CD4-positive, alpha-beta T cell treated with Interleukin-12 subunit alpha and Interleukin-12 subunit beta, for 1 hour (primary cell): ENCODE measurements at places on chromosomes 3 and 15.

- DNase-seq = no peak
Measured at GRCh38 chr15:79310612-79310984, 314 bp upstream of the TMED3 start.

DNA sequence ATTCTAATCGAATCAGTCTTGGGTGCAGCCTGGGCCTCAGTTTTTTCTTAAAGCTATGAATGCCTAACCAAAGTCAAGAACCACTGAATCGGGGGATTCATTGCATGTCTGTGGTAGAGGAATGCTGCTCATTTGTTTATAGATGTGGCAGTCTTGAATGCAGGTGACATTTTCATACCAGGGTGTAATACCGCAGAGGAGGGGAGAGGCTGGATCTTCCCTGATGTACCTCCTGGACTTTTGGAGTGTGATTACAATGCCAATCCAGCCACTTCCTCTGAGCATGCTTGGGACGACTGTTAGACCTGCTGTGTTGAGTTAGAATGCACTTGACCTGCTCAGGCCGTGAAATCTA is 42.7 kb downstream of the GOLGA6A start:
- no peak for DNase-seq

DNA sequence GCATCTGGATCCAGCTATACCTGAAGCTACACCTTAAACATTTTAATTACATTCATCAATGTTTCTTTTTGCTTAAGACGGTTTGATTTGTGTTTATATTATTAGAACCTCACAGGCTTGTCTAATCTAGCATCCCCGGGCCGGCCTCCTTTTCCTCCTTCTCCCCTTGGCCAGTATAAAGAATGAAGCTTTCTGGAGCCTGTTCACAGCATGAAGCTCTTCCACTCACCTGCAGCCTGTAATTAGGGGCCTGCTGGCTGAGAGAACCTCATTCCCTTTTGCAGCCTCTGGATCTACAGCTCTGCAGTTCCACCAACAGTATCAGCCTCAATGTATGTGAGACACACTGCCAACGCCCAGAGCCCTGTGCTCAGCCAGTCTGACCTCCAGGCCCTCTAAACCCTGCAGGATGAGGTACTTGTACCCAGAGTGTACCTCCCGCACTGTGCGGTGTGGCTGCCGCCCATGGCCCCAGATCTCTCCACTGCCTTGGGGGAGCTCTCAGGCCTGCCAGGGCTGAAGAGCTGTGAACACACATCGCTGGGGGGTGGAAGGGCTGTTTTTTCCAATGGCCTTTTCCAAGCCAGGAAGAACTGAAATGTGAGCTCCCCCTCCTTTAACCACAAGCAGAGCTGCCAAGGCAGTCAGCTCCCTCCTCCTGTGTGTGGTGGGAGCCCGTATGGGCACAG is 114.7 kb upstream of the ALDH1A3 start:
- no peak for DNase-seq

DNA sequence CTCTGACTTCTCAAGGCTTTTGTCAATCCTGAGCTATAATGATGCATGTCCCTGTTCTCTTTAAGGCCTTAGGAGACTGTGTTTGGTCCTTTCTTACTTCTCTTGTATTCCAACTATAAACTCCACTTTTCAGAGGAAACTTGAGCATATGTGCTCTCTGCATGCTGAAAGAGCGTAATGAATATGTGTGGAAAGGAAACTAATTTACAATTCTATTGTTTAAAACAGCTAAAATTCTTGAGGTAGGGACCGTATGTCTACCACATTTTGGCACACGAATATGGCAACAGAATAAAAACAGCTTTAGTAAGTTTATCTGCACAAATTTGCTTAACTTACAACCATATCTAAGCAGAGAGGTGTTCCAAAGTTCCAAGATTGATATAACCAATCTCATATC is 242.0 kb upstream of the DCBLD2 start:
- no peak for DNase-seq

DNA sequence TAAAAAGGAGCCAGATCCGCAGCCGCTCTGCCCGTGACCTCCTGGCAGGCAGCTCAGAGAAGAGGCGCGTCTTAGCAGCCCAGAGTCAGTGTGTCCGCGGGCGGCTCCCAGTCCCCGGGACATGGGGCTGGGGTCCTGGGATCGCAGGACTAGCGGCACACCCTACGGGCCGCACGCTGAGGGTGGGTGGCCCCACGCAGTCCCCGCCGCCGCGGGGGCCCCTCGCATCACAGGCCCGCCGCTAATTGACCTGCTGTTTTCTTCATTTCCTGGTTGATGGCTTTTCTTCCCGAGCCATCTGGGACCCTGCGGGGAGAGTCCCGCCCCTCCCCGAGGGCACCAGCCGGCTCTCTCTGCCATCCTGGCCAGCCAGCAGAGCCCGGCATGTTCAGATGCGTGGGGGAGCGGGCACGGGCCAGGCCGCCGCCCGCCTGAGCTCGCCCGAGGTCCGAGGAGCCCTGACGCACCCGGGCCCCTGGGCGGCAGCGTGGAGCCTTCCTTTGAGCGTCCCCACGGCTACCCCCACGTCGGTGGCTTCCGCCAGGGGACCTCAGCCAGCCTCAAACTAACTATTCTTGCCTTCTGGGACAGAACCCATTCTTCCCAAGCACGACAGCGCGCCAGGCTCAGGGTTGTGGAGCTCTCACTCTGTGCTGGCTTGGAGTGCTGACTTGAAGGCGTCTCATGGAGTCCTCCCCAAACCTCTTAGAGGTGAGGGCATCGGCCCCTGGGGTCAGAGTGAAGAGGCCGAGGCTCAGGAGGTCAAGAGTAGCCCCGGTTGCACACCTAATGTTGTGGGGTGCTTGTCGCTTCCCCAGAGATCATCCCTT is 34.6 kb upstream of the CACNA2D3 start:
- DNase-seq = no peak

DNA sequence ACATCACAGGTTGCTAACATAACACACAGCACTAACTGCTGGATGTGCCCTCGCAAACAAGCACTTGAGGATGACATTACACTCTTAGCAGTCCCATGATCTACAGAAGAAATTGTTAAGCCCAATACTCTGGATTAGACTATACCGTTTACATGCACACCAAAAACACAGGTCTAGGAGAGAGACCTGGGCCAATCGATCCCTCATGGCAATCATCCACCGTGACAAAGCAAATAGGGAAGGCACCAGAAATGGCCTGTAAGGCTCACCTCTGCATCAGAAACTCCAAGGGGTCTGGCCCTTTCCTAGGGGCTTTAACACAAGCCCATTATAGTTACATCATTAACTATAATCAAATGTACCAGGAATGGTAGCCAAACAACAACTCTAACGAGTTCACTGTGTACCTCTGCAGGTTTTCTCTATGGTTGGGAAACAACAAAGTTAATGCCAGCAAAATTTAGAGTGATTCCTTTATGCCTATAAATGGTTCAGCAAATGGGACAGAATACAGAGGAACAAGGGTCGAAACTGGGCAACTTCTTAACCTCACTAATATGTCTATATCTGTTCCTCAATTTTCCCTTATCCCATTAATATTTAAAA is 18.5 kb downstream of the TRANK1 start:
- DNase-seq = no peak

- no peak for DNase-seq
Measured at GRCh38 chr3:195094191-195094921, 176.6 kb downstream of the XXYLT1 start.

GRCh38 chr3:71166339-71167240 is 416.9 kb downstream of the FOXP1 start:
- DNase-seq = no peak

DNA sequence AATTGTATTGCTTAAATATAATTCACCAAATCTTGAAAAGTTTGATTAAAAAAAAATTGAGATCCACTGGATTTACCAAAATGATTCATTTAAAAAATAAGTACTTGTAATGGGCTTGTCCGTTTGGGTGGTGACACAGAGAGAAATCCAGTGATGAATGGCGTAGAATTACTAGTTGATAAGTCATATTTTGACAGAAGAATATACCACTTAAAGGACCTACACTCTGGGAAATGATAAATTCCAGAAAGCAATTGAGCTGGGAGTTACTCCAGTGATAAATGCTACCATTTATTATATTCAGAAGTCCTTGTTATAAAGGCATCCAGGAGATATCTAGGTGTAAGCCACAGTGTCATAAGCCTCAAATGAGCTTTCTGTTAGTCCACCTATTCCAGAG is 141.8 kb upstream of the CFAP20DC start:
- no peak for DNase-seq

DNA sequence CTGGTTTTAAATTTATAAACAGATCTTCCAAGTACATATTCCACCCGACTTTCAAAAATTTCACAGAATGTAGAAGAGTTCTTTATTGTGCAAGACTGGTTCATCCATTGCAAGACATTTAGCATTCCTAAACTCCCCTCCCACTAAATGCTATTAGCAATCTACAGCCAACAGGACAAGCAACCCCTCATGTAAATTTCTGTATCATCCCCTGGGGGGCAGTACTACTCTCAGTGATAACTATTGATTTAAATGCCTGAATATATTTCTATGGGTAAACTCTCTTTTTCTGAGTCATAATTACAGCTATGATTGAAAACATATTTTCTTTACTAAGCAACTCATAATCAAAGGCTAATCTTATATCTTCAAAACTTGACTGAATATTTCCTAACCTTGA is 10.7 kb upstream of the SLC15A2 start:
- peak; percentile 1 for DNase-seq

DNA sequence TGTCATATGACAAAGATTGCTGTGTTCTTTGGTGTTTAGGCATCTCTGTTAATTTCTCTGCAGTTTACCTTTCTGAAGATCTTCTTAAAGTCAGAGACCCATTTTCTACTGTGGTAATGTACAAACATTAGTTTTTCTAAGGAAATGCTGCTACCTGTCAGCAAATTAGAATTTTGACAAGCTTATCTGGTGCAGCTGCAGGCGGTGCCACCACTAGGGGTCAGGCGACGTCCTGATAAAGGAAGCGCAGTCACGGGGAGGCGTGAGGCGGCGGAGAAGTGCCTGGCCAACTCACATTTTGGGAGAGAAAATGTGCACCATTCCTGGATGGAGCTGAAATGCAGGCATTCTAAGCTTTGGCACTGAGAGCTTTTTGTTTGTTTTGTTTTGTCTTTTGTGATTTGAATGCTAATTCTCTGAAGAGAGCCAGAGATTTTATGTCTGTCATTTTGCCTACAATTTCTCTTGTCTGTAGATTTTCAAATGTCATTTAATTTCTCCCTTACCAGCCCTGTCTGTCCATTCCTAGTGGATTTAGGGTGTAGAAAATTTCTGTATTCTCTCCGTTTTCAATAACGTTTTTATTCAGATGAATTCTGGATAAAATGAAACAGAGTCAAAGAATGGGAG is 24.9 kb upstream of the SIAH2 start:
- peak; percentile 74 for DNase-seq

- DNase-seq = peak; percentile 0
Measured at GRCh38 chr3:69671082-69671952, 67.9 kb upstream of the MITF start.

DNA sequence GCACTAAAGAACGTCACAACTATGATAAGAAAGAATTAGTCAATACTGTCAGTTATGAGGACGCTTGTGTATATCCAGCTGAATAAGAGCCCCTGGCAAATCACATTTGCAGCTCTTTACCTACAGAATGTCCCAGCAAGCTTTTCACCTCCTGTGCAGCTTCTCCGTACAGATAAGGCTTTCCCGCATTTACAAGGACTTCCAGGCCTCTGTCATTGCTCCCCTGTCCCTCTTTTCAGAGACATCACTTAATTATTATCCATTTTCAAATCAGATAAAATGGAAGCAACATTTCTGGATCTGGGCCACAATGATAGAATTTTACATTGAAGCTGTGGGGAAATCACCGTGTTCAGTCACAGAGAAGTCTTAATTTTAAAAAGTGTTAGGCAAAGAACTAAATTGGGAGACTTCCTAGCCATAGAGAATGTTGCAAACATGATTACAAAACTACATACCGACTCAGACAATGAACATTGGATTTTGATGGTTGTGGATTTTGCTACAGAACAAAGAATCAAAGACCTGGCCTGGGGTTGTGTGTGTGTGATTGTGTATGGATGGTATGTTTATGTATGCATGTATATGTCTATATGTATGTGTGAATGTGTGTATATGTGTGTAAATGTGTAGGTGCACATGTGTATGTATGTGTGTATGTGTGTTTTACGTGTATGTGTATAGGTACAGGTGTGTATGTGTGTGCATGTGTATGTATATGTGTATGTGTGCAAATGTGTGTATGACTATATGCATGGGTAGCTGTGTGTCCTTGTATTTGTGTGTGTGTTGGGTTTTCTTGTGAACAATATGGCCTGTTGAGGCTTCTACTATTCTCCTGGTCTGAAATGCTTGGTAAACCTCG is 41.5 kb downstream of the MGLL start:
- no peak for DNase-seq

DNA sequence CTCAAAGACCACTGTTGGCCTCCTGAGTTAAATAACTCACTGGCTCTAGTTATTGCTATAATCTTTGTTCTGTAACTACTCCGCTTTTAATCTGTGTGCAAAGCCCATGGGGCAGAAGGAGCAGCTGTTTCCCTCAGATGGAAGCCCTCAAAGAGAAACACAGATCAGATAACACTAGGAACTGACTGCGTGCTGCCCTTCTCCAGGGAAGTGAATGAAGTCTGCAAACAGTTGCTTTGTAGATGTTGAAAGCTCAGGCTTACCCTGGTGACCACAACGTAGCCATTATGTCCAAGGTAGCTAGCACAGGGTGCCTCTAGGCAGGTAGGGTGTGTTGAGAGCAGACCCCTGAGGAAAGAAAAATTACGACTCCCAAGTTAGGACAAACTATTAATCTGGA is 152.3 kb upstream of the STAC start:
- DNase-seq = no peak

- DNase-seq = no peak
Measured at GRCh38 chr3:147420353-147421183, 11.4 kb downstream of the ZIC1 start.

DNA sequence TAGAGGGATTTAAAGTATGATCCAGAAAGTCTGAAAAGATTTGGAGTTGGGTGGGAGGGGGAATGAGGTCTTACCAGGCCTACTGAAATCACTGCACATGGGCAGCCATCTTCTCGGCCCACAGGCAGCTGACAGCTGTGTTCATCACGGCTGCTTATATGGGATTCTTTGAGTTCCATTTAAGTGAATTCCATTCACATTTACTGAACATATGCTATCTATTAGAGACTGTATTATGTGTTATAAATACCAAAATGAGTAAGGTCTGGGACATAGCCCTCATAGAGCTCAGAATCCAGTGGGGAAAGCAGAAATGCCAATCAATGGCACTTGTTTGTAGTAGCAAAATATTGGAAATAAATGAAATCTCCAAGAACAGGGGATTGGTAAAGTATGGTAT is 91.1 kb downstream of the TRIM42 start:
- DNase-seq = no peak

DNA sequence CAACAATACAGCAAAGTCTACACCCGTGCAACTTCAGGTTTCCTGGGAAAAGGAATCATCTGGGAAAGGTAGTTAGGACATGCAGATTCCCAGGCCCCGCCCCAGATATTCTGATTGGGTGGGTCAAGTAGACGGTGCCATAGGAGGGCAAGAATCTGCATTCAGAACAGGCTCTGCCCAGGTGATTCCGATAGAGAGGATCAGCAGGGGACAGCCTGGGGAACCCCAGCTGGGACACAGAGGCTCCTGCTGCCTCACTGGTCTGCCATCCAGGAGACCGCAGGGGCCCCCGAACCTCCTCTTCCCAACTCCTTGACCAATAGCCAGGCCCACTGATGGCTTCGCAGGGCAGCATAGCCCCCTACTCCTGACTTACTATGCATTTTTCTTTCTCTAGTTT is 243.4 kb downstream of the VPS13C start:
- DNase-seq = no peak
